ENCODE measurements at places on chromosomes 12 and 14. TPM values are rescaled to one million over a fixed set of nuclear protein-coding genes. Genes with fewer than 3 reads are reported as not detected.
A peak's percentile ranks its signal among the peaks of the same experiment; 100 is the strongest.

The TGM1 gene
- 0.40 TPM for total RNA-seq

DNA sequence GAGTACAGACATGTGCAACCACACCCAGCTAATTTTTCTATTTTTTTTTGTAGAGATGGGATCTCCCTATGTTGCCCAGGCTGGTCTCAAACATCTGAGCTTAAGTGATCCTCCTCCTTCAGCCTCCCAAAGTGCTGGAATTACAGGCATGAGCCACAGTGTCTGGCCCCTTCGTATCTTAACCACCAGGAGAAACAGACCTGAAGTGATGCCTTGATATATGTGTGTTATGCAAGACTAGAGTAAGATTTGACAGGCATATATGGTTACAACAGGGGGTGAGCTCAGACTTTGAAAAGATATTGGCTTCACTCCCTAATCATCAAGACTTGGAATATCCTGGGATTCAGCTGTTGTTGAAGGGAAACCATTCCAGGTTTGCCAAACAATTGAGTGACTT lies 10.7 kb upstream of the GALNT6 start:
- no peak for DNase-seq

- DNase-seq = no peak
Observed at GRCh38 chr12:50599366-50600095, 94.7 kb downstream of the DIP2B start.

The LDHB gene
- total RNA-seq = 330 TPM

DNA sequence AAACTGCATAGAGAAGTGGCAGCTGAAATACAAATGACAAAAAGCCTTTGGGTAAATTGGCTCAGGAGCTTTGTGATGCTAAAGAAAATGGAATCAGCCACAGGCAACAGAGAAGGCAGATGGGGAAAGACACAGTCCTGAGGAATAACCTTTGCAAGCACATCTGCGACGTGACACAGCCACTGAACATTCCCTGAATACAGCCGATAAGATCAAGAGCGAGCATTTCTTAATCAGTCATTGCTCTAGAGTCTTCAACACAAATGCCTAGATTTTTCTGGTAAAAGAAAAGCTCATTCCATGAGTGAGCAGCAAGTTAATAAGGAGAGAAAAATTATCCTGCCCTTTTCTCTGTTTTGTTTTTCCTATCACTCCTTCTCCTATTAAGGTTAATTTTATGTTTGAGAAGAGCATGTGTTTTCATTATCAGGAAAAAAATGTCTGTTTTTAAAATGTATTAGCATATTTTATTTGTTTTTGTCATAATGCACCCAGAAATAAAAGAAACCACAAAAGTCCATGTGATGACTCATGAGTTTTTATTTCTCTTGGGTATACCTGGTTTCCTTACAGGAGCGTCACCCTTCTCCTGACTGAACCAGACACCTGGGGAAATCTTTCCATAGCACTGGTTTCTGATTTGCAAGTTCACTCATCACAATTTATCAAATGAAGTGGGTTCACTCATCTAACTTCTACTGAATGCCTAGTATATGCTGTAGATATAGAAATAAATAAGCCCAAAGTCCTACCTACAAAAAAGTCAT lies 45.4 kb upstream of the PCED1B start:
- DNase-seq = no peak

DNA sequence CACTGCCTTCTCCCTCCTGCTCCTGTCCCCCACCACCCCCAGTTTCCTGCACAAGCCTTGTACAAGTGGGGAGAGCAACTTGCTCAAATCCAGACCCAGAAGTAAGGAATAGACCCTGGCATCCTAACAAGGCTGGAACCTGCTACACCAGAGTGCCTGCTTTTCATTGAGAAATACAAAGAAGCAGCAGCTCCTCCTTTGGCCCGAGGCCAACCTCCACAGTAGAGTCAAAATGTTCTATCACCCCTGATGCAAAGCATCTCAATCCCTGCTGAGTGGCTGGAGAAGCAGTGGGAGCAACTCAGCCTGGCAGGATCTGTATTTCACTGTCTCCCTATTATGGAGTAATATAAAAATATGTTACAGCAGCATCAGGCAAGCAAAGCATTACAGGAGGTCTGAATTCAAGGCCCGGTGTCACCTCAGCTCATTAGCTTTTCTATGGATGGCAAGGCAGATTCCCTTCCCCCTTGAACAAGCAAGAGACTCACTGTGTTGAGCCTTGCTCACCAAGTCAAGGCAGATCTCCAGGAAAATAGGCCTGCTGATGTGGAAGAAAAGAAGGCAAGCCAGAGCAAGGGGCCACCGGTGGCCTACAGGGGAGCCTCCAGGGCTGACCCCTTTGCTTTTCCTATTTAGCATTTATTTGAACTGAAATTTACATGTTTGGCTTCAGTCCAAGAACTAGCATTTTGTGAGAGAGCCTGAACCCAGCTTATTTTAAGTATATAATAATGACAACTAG lies 186.3 kb upstream of the EGLN3 start:
- no peak for DNase-seq

The INSM2 gene
- total RNA-seq = not detected

DNA sequence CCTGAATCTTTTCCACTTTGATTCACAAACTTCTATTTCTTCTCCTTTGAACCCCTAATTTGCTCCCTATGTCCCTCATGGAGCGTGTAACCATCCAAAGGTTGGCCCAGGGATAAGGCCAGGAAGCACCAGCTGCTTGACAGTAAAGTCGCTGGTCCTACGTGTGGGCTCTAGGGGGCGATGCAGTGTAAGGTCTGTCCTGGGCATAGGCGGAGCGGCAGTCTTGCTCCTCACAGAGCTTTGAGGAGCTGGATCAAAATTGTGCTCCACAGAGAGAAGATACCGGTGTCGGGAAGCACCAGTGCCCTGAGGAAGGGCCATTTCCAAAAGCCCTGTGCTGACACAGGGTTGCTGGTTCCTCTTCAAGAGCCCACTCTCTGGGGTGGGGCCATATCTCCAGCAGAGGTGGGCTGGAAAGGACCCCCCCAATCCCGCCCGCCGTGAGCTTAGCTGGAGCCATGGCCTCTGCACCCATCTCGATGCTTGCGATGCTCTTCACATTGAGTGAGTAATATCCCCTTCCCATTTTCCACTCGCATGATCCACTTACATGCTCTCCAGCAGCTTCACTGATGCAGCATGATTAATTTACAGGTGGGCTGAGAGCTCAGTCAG lies 49.9 kb upstream of the OR4E1 start:
- DNase-seq = peak; percentile 46

The RDH5 gene
- 22.6 TPM for total RNA-seq

GRCh38 chr12:47576289-47576945 lies 129.4 kb downstream of the RPAP3 start:
- no peak for DNase-seq

The DLK1 gene
- total RNA-seq = not detected
